ENCODE measurements at places on chromosomes 13 and 19.

DNA sequence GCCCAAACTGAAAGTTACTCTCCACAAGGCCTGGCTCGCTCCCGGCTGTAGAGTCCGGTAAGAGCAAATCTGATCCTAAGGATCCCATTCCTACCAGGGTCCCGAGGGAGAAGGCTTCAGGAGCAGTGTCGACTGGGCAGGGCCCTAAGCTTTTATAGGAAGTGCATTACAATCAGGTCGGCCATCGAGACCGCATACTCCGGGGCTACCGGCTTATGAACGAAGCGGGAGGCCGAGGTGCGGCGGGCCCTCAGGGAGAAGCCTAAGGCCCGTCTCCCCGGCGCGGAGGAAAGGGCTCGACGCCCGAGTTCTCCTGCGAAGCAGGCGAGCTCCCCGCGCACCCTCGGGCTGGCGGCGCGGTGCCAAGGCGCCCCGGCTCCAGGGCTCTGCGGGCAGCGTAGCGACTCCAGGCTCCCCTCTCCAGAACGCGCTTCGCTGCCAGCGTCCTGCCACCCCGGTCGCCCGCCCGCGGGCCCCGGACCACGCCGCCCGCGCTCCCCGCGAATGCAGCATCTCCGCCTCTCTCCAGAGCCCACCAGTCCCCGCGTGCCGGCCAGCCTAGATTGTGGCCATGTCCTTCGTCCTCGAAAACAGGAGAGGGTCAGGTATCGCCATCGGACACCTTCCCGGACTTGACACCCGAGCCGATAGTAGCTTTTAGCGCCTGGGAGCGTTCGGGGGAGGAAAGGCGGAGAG is 1.4 kb downstream of the EFNB2 start:
- no peak for DNase-seq

- DNase-seq, result no peak
These were observed 796.8 kb upstream of the KLHL1 start for GRCh38 chr13:70905035-70905434.

DNA sequence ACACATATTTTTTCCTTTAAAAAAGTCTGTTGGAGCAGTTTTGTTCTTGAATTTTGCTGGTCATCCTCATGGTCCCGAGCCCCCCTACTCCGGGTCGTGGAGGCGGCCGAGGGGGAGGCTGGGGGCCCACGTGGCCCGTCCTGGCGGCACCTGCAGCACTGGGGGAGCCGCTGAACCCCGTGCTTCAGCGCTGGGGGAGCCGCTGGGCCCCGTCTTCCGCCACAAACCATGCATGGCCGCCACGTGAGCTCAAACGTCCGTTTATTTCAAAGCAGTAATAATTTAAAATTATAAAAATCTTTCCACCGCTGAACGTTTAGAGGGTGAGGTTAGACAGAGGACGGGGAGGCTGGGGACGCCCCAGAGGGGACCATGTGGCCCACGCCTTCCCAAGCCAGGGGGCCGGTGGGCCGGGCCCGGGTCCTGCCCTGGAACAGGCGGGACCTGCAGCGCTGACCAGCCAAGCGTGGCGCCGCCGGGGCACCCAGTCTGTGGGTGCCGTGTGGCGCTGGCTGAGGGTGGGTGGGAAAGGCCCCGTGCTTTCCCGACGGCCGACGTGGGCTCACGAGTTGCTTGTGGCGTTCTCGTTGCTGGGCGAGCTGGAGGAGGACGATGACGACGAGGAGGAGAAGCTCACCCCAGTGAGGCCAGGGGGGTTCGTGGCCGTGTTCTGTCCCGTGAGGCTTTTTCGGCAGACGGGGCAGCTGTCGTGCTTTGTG is 8.0 kb downstream of the FGF22 start:
- no peak for DNase-seq

- no peak for DNase-seq
These were observed 119.3 kb upstream of the GJB6 start for GRCh38 chr13:20351281-20352022.

- no peak for DNase-seq
These were observed 1.5 kb downstream of the ZIC5 start for GRCh38 chr13:99969919-99970650.

DNA sequence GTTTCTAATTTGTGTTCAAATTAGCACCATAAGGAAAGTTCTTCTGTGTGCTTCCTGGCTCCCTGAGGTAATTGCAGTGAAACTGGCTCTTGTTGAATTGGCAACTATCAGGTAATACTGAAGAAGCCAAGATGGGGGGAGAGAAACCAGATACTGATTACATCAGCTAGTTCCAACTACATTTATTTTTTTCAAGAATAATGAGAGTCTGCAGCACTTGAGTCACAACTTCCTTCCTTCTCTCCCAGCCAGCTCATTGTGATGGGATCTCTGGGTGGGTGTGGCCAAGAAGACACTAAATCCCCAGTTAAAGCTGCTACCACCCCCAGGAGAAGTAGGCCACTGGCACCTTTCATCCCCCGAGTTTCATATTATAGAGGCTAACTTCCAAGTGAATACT is 100.7 kb upstream of the RXFP2 start:
- DNase-seq, result no peak

DNA sequence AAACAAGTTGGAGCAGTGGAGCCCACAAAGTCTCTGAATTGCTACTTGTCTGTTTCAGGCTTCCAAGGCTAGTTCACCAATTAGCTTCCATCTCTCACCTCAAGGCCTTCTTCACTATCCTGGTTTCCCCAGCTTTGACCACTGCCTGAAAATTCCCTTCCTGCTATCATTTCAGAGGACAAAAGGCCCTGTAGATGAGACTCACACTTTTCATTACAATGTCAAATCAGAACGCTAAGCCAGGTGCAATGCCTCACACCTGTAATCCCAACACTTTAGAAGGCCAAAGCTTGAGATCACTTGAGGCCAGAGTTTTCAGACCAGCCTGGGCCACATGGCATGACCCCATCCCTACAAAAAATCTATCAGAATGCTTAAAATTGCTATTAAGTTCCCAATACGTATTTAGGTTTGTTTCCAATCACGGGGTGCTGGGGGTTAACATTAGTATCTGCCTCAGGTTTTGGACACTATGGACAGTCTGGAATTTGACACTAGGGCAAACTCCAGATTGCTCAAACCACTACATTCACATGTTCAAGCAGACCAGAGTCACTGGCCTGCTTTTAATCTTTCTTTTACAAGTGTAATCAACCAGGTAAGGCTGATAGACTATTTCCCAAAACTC is 5.5 kb downstream of the TPT1 start:
- no peak for DNase-seq

DNA sequence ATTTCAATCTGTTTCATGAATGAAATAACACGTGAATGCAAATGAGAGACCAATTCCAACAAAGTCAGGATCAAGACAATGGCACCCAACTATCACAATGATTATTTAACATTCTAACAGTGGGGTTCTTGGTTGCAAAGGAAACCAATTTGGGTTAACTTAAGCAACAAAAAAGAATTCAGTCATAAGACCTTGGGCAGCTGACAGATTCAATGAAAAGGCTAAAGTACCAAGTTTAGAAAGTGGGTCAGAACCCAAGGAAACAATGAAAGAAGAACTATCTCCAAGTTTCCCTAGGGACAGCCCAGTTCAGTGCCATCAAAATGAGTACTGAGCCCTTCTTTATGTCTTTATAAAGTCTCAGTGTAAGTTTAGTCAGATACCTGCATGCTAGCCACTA is 17.5 kb upstream of the SIGLEC14 start:
- DNase-seq, result no peak

GRCh38 chr13:25286308-25286968 is 850 bp downstream of the MTMR6 start:
- DNase-seq, result no peak

Measured in occipital lobe (tissue), 3 donors.